Stimulated activated CD4-positive, alpha-beta T cell treated with anti-CD3 and anti-CD28 coated beads, Interleukin-15, amount 100 ng/mL, for 1 hour (primary cell): ENCODE measurements at places on chromosomes 6 and 20.

DNA sequence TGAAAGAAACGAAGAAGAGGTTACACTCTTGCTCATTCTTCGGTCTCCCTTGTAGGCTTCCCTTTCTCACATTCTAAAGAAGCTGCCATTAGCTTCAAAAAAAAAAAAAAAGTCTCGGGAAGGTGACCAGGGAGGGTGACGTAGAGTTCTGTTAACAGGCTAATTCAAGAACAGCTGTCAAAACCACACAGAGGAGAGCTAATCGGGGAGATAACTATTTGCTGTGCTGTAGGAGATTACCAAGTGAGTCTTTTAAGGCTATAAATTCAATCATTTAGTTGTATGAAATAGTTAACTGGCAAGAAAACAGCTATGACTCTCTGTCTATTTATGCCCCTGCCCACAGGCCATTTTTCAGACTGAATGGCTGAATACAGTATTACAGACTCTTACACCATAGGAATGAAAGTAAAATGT, 256.8 kb downstream of the SYNE1 start:
- DNase-seq: no peak

DNA sequence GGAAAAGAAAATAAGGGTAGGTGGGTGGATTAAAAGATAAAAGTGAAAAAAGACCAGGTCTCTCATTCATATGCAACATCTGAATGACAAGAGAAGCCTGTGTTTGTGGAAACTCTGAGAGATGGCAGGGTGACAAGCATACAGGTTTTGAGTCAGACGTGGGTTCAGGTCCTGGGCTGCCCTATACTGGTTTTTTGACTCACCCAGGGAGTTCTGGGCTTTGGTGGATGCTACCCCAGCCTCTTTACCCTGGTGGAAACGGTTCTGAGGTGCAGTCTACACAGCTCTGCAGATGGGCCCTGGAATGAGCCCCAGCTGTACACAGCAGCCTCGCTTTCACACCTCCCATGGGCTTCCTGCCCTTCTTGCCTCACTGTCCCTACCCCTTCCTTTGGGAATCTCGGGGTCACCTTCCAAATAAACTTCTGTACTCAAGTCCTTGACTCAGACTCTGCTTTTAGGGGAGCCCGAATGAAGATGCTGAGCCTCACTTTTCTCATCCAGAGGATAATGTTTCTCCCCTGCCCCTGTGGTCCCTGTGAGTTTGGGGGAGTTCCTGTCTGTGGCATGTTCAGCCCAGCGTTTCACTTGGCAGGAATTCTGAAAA, 77.7 kb upstream of the CLDN20 start:
- DNase-seq: peak; percentile 25

DNA sequence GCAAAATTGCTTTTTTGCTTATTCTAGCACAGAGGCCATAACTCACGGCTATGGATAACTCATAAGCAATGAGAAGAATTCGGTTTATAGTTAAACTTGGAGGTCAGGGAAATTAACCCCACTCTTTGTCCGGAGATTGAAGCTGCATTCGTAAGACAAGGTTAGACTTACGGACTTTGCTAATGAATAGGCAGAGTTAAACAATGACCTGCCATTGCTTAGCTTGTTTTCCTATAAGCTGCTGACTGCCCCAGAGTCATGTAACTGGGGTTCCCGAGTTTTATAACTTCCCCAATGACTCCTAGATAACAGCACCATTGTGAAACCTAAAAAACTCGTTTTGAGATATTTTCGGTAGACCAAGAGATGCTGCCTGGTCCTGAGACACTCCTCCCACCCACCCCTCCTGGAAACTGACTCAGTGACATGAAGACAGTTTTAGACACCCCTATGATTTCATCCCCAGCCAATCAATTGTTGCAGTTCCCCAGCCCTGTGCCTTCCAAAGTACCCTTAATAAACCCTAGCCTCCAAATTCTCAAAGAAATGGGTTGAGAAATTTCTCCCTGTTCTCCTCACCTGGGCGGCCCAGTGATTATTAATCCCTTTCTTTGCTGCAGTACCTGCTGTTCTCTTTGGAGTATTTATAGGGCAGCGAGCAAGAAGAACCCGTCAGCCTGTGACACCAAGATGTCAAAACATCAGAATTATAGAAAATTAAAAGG, 33.1 kb upstream of the MCUR1 start:
- no peak for DNase-seq

- peak; percentile 14 for DNase-seq
Measured at GRCh38 chr20:38692436-38693411, 31.6 kb upstream of the SLC32A1 start.

DNA sequence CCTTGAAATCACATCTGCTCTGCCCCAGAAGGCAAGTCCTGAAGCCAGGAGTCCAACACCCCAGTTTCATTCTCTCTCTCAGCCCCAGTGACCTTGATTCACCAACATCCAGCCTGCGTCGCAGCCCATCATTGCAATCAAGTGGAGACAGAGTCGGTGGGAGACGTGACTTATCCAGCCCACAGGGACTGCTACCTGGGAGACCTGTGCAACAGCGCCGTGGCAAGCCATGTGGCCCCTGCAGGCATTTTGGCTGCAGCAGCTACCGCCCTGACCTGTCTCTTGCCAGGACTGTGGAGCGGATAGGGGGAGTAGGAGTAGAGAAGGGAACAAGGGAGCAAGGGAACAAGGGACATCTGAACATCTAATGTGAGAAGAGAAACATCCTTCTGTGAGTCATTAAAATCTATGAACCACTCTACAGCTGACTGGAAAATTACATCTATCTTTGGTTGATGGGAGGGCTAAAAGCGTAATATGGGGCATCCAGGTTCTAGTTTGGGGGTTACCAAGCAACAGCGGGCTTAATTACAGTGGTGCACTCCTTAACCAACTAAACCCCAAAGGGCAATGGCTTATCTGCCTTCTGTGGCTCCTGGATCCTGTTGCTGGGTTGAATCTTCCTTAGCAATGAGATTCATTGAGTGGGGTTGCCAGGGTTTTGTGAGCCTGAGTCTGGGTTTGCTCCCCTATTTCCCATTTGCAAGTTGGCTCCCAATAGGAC, 2.5 kb downstream of the LY6G6D start:
- DNase-seq: no peak

DNA sequence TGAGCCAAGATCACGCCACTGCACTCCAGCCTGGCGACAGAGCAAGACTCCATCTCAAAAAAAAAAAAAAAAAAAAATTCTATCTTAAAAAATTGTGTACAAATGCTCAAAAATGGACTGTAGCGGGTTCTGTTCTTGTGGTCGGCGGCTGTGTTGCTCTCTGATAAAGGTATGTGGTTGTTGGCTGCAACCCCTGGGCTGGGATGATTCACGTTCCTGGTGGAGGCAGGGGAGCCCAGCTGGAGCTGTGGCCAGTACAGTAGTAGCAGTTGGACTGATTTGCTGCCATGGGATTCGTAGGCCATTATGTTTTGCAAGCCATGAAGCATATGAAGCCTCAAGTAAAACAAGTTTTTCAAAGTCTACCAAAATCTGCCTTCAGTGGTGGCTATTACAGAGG, 22.3 kb downstream of the MDN1 start:
- DNase-seq: no peak

DNA sequence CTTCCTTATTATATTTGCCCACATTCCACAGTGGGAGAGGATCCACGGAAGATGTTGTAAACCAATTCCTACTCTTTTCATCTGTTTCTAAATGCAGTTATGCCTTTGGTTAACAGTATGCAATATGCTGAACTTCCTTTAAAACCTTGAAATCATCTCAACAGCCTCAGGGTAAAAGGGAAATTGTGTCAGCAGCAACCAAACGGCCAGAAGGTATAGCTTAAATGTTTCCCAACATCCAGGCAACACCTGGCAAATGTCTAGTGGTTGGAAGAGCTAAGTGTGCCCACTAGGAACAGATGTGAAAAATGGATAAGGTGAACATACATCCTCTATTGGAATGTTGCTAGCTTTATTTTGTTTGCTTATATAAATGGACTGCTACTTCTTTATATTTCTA, 164.8 kb downstream of the FAXC start:
- DNase-seq: no peak

DNA sequence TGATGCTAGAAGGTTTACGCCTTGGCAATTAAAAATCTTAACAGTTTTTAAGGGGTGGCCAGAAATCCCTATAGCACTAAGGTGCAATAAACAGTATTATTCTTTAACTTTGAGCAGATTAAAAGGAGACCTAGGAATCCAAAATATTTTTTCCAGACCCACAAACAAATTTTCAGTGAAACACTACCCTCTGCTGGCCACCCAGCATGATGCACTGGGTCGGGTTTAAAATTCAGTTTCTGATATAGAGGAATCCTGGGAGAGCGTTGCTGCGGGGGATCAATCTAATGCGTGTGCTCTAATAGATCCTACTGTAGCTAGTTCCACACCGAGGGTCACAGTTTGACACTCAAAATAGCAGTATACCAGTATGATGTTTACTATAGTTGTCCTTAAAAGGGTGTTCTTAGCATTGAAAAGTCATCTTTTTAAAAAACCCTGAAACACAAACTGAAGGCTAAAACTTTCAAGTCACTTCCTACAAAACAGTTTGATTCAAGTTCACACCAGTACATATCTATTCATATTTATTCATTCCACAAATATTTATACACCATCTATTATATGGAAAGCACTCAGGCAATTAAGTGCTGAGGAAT, 10.2 kb downstream of the UBE3D start:
- no peak for DNase-seq

DNA sequence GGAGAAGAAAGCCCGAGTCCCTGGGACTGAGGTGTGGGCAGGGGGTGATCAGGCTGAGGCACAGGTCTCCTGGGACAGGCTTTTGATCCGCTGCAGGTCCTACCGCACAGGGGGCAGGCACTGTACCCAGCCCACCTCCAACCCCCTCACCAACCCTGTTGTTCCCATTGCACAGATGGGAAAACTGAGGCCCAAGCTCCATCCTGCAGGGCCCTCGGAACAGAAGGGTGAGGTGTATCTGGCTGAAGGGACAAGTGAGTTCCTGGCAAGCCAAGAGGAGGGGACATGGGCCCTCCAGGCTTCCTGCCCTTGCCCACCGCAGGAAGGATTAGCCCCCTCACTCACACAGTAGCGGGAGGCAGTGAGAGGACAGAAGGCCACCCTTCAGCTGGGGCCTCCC, 16.5 kb upstream of the SPDEF start:
- DNase-seq: no peak

- DNase-seq: no peak
Measured at GRCh38 chr6:105357165-105357564, 45.7 kb downstream of the PREP start.

DNA sequence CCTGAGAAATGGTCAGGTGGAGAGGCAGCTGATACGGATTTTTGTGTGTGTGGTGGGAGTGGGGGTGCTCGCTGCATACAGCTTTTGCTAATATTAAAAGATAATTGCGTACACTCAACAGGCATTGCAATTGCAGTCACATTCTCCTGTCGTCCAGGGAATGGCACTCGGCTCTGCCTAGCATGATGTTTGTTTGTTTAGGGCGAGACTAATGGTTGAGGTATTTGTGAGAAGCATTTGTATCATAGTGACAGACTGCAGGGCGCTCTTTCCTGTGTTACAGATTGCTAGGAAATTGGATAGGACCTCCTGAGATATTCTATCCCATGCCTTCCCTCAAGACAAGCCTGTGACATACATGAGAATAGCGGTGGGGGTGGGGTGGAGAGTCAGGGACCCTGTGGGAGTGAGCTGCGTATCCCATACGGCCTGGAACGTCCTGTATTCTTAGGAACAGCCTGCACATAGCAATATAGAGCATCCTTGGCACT, 207.4 kb downstream of the SOX4 start:
- no peak for DNase-seq

DNA sequence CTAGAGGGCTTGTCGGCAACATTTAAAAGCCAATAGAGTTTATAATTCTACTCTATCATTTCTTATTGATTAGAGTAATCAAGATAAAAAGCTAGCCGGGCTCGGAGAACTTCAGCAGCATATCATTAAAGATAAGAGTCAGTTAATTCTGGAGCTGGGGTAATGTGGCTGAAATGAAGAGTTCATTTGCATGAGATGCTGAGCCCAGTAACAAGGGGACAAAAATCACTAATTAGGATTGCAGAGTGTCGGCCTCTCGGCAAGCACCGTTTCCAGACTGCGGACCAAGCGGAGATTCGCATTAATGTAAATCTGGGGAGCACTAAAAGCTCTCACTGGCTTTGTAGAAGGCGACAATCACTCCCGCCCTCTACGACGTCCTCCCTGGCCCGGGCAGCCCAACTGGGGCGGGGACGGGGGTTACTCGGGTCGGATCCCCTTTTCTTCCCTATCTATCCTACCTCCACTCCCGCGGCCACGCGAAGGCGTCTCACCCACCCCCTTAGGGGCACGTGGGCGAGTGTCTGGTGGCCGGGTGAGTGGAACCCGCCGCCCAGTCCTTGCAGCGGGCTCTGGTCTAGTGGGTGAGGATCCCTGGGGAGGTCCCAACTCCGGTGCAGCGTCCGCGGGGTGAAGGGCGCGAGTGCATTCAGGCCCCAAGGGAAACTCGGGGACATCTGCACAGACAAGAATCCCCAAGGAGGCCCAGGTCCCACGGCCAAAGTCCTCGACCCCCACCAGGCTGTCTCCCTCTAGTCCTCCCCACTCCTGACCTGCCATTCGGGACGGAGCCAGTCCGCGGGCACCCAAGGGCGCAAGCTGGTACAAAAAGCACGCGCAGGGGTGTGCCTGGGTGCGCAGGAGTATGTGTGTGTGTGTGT, 42.2 kb upstream of the OSTM1 start:
- DNase-seq: no peak

DNA sequence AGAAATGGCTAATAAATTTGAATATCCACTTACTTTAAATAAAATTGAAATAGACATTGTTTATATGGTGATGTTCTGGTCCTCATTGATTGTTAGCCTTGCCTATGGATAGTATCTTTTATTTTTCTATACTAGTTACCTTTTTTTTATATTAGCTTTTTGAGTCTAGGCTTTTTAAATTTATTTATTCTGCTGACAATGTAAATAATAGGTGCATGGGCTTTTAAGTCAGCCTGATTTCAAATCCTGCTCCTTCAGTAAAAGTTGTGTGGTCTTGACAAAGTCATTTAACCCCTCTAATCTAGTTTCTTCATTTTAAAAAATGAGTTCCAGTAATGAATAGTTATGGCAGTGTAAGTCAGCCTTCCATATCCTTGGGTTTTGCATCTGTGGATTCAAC, 38.6 kb downstream of the FAM162B start:
- no peak for DNase-seq

DNA sequence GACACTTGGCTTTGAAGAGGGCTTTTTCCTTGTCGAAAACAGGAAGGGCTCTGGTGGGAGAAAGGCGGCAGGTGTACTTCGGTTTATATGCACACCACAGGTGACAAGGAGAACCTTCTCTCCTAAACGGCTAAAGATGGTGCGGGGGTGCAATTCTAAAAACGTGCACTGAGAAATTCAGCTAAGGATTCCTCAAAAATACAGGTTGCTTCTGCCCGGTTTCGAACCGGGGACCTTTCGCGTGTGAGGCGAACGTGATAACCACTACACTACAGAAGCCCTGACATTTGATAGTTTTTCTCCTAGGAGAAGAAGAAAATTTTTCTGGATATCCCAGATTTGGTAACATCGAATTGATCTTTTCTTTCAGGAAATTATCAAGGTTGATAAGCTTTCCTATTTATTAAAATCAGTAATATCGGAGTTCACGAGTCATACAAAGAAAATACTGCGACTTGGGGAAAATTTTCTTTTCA, 32.0 kb downstream of the POM121L2 start:
- no peak for DNase-seq
